ENCODE measurements at places on chromosomes 16 and 17. TPM values are rescaled to one million over a fixed set of nuclear protein-coding genes. Genes with fewer than 3 reads are reported as not detected.

Gene TRAPPC1
- total RNA-seq: 106 TPM

- H3K4me3 ChIP-seq: no peak overlapping the region
- no peaks in the 10 kb centered on the region for H3K4me1 ChIP-seq
- H3K36me3 ChIP-seq: no peaks in the 10 kb centered on the region
- H3K27ac ChIP-seq: no peak overlapping the region
Measured at GRCh38 chr16:77500934-77501664, 66.3 kb upstream of the ADAMTS18 start.

DNA sequence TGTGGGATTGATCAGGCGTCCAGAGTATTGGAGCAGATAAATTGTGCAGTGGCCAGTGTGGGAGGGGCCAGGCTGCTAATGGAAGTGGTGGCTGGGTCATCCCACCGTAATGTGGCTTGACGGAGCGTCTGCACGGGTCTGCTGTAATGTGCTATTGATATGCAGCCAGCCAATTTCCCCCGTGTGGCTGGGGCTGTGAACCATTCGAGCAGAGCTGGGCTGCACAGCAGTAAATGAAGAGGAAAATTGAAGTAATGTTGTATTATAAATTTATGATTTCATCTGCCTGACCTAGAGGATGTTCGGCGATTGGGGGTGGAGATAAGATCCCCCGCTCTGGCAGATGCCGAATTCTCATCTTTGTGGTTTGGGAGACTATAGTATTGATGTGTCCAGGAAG is 121.5 kb downstream of the CCDC182 start:
- DNase-seq: no peak
- no peaks in the 10 kb centered on the region for H3K27me3 ChIP-seq
- no peak overlapping the region for H3K27ac ChIP-seq
- peaks cover 9% of the 10 kb centered on the region for H3K4me1 ChIP-seq

GRCh38 chr16:3214904-3215600 is 19.9 kb downstream of the ZNF200 start:
- H3K4me1 ChIP-seq: no peaks in the 10 kb centered on the region
- no peak for DNase-seq
- H3K36me3 ChIP-seq: no peaks in the 10 kb centered on the region
- no peak overlapping the region for H3K4me3 ChIP-seq
- H3K27ac ChIP-seq: no peak overlapping the region

DNA sequence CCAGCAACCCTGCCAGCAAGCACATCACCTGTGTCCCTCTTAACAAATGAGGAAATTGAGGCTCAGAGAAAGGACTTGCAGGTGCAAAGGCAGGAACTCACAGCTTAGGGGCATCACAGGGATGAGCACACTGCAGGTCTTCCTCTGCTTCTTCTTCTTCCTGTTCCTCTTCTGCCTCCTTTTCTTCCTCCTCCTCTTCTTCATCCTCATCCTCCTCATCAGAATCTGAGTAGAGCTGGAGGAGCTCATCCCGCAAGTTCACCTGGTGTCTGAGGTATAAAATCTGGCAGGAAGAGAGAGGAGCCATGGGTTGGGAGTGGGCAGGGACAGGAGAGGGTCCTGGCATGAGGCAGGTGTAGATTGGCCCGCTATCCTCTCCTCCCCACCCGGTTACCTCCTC is 2.6 kb downstream of the HAP1 start:
- peaks cover 18% of the 10 kb centered on the region for H3K36me3 ChIP-seq
- no peaks in the 10 kb centered on the region for H3K4me1 ChIP-seq
- DNase-seq: no peak
- H3K4me3 ChIP-seq: no peak overlapping the region
- peaks cover 71% of the 10 kb centered on the region for H3K27me3 ChIP-seq

DNA sequence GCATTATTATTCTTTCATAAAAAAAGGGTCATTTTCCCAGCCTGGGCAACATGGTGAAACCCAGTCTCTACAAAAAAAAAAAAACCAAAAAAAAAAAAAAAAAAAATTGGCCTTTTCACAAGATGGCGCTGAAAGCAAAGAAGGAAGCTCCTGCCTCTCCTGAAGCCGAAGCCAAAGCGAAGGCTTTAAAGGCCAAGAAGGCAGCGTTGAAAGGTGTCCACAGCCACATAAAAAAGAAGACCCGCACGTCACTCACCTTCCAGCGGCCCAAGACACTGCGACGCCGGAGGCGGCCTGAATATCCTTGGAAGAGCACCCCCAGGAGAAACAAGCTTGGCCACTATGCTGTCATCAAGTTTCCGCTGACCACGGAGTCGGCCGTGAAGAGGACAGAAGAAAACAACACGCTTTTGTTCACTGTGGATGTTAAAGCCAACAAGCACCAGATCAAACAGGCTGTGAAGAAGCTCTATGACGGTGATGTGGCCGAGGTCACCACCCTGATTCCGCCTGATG is 4.9 kb upstream of the PGAP6 start:
- H3K27me3 ChIP-seq: no peaks in the 10 kb centered on the region
- DNase-seq: no peak
- H3K4me1 ChIP-seq: peaks cover 9% of the 10 kb centered on the region
- no peak overlapping the region for H3K27ac ChIP-seq
- H3K4me3 ChIP-seq: no peak overlapping the region
- H3K36me3 ChIP-seq: peaks cover 29% of the 10 kb centered on the region

GRCh38 chr16:88373927-88374492 is 8.7 kb upstream of the ZNF469 start:
- H3K4me1 ChIP-seq: no peaks in the 10 kb centered on the region
- no peaks in the 10 kb centered on the region for H3K27me3 ChIP-seq
- no peak overlapping the region for H3K4me3 ChIP-seq
- no peak overlapping the region for H3K27ac ChIP-seq
- H3K36me3 ChIP-seq: no peaks in the 10 kb centered on the region
- DNase-seq: no peak

GRCh38 chr17:82439194-82439828 is 11.2 kb downstream of the CYBC1 start:
- H3K4me3 ChIP-seq: no peak overlapping the region
- H3K27ac ChIP-seq: no peak overlapping the region
- no peaks in the 10 kb centered on the region for H3K27me3 ChIP-seq
- H3K4me1 ChIP-seq: no peaks in the 10 kb centered on the region
- no peak for DNase-seq

DNA sequence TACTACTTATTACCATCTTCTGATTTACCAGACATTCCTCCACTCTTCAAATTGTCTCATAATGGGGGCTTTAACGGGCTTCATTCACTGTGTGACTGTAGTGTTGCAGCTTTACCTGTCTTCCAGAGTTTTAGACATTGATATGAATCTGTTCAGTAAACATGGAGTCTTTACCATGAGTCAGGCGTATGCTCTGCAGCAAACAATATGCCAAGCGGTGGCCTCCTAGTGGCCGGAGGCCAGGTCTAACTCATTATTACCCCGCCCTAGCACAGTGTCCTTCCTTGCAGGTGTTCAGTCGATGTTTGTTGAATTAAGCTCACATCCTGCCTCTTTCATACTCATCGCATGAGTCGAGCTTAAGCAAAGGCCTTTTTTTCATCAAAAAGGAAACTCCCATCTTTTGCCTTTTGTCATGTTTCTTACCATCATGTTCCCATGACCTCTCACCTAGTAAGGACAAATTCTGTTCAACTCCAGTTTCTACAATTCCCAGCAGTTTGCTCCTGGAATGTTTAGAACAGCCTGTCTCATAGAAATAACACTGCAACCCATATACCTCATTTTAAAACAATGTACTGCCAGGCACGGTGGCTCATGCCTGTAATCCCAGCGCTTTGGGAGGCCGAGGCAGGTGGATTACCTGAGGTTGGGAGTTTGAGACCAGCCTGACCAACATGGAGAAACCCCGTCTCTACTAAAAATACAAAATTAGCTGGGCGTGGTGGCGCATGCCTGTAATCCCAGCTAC is 39.4 kb downstream of the TUBD1 start:
- peak overlapping the region; percentile 78 for H3K27ac ChIP-seq
- H3K36me3 ChIP-seq: peaks cover 56% of the 10 kb centered on the region
- H3K4me1 ChIP-seq: peaks cover 47% of the 10 kb centered on the region

DNA sequence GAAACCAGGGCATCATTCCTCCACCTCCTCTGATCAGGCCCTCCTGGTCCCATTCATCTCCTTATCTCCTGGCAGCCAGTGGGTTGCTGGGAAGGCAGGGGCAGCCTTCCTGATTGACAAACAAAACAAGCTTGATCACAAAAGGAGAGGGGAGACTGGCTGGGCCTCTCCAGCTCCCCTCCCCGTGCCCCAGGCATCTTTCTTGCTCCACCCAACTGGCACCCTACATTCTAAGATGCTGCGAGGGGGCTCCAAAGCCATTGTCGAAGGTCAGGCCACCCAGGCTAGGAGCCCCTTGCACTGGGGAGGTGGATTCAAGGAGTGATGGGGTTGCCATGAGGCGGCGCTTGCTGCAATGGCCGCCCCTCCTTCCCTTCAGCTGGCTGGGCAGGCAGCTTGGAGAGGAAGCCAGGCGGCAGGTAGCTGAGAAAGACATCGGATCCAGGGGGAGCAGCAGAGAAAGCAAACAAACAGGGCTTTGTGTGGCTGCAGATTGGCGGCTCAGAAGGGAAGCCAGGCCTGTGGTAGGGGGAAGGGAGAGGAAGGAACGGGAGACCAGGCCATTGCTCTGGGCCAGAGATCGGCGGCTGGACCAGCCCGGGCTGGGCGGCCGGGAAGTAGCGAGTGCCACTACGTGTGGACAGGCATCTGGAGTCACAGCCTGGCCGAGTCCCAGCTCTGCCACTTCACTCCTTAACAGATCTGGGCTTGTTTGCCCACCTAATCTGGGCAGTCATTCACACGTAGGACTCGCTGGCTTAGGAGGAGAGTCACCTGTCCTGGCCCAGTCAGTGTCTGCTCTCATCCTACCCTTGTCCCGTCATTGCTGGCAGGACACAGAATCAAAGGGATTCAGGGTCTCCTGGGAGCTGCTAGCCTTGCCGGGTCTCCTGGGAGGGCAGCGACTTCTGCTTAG is 12.3 kb downstream of the RAI1 start:
- H3K27ac ChIP-seq: peak overlapping the region; percentile 95
- peak overlapping the region; percentile 74 for H3K4me3 ChIP-seq
- peak; percentile 64 for DNase-seq
- H3K4me1 ChIP-seq: peaks cover 54% of the 10 kb centered on the region
- no peaks in the 10 kb centered on the region for H3K27me3 ChIP-seq
- peaks cover 41% of the 10 kb centered on the region for H3K36me3 ChIP-seq

GRCh38 chr17:9002227-9002605 is 19.1 kb upstream of the NTN1 start:
- no peak overlapping the region for H3K27ac ChIP-seq
- peaks cover 42% of the 10 kb centered on the region for H3K27me3 ChIP-seq
- H3K4me3 ChIP-seq: peak overlapping the region; percentile 37
- H3K36me3 ChIP-seq: no peaks in the 10 kb centered on the region
- DNase-seq: no peak
- peaks cover 7% of the 10 kb centered on the region for H3K4me1 ChIP-seq

DNA sequence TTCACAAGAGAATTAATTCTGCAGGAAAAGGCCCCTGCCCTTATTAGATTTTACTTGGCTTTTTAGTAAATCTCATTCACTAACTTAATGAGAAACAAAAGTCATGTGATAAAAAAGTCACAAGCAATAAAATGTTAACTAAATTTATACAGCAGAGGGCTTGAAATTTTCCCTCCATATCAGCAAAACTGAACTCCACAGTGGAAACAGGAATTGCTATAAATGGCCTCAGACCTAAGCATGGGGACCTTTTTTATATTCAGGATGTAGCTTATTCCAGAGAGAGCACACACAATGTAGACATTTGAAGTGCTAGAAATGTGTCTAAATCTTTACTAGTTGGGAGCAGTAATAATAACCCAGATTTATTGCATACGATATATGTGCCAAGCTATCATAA is 291.5 kb downstream of the C16orf95 start:
- no peaks in the 10 kb centered on the region for H3K4me1 ChIP-seq
- H3K4me3 ChIP-seq: no peak overlapping the region
- DNase-seq: no peak
- no peaks in the 10 kb centered on the region for H3K36me3 ChIP-seq

GRCh38 chr17:82882715-82883418 is 43.0 kb upstream of the ZNF750 start:
- H3K4me1 ChIP-seq: peaks cover 23% of the 10 kb centered on the region
- peaks cover 15% of the 10 kb centered on the region for H3K36me3 ChIP-seq
- no peak for DNase-seq
- H3K27ac ChIP-seq: no peak overlapping the region
- no peaks in the 10 kb centered on the region for H3K27me3 ChIP-seq
- no peak overlapping the region for H3K4me3 ChIP-seq

DNA sequence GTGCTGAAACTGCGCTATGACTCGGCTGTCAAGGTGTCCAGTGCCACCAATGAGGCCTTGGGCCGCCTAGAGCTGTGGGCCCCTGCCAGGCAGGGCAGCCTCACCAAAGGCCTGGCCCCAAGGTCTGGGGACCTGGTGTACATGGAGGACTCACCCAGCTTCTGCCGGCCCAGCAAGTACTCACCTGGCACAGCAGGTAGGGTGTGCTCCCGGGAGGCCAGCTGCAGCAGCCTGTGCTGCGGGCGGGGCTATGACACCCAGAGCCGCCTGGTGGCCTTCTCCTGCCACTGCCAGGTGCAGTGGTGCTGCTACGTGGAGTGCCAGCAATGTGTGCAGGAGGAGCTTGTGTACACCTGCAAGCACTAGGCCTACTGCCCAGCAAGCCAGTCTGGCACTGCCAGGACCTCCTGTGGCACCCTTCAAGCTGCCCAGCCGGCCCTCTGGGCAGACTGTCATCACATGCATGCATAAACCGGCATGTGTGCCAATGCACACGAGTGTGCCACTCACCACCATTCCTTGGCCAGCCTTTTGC is 25.0 kb downstream of the WNT9B start:
- no peaks in the 10 kb centered on the region for H3K4me1 ChIP-seq
- H3K27me3 ChIP-seq: peaks cover 62% of the 10 kb centered on the region
- DNase-seq: peak; percentile 87
- H3K36me3 ChIP-seq: peaks cover 5% of the 10 kb centered on the region
- no peak overlapping the region for H3K4me3 ChIP-seq
- no peak overlapping the region for H3K27ac ChIP-seq

- H3K27ac ChIP-seq: no peak overlapping the region
- no peaks in the 10 kb centered on the region for H3K27me3 ChIP-seq
- no peak for DNase-seq
- no peak overlapping the region for H3K4me3 ChIP-seq
Measured at GRCh38 chr17:30519707-30520106, 42.5 kb downstream of the GOSR1 start.

- no peaks in the 10 kb centered on the region for H3K27me3 ChIP-seq
- H3K27ac ChIP-seq: no peak overlapping the region
- peaks cover 8% of the 10 kb centered on the region for H3K4me1 ChIP-seq
- no peak overlapping the region for H3K4me3 ChIP-seq
Measured at GRCh38 chr17:40827746-40828453, 5.5 kb upstream of the KRT10 start.

DNA sequence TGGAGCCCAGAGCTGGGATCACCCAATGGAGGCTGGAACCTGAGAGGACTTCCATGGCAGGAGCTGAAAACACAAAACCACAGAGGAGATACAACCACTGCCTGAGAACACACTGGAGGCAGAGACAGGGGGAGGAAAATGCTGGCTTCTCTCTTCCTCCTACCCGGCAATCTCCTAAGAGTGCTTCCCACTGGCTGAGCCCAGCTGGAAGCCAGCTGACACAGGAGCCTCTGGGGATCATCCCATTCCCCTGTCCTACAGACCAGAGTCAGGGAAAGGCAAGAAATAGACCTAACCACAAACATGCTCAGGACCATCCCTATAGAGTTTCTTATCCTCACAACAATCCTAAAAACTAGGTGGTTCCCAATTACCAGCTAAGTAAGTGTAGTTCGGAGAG is 112.4 kb upstream of the CDH5 start:
- no peaks in the 10 kb centered on the region for H3K36me3 ChIP-seq
- H3K4me3 ChIP-seq: no peak overlapping the region
- H3K27me3 ChIP-seq: peaks cover 85% of the 10 kb centered on the region
- no peaks in the 10 kb centered on the region for H3K4me1 ChIP-seq
- no peak overlapping the region for H3K27ac ChIP-seq

Measured in Calu3 (cell line).